ENCODE measurements at places on chromosomes 12 and 14.

DNA sequence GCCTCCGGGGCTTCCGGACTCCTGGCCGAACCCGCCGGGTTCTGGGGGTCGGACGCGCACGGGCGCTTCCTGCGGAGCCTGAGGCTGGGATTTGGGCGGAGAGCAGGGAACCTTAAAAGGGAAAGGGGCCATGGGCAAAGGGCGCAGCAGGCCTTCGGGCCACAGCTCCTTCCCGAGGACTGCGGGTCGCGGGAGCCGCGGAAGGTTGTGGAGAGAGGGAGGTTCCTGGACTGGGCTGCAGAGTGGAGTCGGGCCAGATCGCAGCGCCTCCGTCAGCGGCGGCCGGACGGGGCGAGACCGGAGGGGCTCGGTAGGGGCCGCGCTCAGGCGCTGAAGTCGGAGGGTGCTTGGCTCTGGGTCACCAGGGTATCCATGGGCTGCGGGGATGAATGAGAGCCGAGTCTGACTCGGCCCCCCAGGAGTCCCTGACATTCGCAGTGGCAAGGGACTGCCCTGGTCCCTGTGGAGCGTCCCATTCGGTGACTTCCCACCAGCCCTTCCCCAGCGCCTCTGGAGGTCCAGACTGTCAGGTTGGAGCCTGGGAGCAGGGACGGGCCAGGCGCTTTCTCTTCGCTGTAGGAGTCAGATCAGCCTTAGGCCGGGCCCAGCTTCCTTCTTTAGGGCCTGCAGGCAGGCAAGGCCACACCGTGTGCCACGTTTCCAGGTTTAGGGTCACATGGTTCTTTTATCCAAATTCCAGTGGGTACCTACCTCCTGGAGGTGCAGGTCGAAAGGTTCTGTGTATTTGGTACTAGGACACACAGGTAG is 938 bp upstream of the SLC25A29 start:
- no peak for DNase-seq

DNA sequence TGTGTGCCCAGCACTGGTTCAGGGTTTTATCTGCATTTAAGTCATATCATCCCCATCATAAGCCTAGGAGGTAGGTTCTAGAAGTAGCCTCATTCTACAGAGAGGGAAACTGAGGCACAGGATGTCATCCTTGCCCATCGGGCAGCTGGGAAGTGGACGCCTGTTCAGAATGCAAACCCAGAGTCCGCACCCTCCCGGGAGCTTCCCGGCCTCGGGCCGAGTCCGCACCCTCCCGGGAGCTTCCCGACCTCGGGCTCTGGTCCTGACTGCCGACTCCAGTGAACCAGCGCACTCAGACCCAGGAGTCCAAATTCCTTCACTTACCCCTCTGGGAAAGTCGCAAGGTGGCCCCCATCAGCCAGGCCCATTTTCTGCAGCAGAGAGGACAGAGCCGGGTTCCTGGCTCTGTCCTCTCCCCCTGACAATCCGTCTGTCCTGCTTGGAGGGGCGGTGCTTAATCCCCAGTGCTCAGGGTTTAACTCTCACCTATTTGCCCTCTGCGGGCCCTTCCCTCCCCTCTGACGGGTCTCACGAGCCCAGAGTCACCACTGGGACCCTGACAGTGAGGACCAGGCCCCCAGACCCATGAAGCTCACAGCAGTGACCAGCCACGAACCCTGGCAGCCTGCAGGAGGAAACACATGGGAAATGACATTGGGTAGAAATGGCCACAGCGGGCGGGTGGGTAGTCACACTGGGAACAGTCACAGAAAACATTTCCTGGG is 141.9 kb downstream of the PIWIL1 start:
- no peak for DNase-seq

DNA sequence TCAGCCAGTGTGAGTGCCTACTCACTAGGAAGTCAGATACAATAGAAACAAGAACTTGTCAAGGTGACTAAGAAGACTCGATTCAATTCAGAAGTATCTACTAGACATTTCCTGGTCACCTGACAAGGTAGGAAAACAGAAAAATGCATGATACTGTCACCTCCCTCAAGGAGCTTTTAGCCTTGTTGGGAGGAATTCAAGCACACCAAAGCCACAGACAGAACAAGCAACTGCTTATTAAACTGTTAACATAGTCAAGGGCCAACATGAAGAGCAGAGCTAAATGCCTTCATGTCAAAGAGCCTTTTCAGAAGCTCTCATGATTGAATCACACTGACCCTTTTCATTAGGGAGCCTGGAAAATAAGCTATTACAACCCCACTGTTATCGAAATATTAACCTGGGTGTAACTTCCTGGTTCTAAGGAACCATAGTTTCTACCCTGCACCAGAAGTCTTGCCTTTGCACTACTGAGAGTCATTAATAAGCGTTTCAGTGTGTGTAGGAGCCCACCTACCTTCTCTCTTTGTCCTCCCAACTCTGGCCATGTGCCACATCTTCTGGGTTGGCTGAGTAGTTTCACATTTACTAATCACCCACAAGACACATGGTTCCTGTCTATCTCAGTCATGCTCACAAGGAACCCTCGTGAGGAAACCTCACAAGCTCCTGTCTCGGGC is 31.0 kb upstream of the LGALS3 start:
- DNase-seq: no peak

DNA sequence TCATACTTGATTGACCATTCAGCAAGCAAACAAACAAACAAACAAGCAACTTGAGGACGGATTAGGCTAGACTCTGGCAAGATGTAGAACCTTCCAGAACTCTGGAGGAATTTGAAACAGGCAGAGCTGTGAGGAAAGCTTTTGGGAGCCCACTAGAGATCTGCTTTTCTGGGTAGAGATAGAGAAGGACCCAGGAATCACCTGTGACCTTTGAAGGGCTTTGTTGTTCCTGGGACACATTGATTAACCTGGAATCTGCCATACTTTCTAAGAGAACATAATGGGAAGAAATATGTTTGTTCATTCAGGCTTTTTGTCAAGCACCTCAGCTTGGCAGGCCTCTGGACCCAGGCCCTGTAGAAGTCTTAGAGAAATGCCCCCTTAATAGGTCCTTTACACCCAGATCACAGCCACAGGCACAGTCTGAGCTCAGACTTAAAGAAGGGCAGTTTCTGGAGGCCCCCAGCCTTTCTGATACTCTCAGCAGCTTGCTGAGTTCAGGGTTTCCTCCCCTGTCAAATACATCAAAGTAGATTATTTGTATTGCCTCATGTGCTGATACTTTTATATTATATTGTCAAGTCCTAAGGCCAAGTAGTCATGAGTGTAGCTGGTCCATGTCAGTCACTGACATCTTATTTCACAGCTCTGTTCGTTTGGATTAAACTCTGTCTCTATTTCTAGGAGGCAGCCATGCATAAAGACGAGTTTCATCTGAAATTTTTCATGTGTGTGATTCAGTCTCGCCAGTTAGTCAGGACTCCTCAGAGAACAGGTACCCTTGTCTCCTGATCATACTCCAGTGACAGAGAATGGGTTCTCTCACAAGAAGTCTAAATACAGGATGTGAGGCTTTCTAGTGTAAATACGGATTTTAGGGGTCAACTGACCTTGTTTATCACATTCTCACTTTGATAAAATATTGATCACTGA is 1.1 kb upstream of the SENP1 start:
- no peak for DNase-seq

DNA sequence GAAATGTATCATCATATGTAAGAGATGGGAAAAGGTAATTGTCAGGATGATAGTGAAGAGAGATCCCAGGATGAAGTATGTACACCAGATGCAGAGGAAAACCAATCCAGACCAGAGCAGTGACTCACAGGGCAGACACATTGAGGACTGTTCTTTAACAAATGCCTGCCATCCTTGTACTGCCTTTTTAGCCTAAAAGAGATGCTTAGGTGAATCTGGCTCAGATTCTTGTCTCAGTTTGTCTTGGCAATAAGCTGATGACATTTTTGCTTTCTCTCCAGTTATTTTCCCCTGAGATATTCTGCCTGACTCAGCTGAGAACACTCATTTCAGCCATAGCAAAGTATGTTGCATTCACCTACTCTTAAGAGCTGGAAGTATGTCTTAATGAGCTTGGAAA is 405.3 kb upstream of the USP15 start:
- no peak for DNase-seq

DNA sequence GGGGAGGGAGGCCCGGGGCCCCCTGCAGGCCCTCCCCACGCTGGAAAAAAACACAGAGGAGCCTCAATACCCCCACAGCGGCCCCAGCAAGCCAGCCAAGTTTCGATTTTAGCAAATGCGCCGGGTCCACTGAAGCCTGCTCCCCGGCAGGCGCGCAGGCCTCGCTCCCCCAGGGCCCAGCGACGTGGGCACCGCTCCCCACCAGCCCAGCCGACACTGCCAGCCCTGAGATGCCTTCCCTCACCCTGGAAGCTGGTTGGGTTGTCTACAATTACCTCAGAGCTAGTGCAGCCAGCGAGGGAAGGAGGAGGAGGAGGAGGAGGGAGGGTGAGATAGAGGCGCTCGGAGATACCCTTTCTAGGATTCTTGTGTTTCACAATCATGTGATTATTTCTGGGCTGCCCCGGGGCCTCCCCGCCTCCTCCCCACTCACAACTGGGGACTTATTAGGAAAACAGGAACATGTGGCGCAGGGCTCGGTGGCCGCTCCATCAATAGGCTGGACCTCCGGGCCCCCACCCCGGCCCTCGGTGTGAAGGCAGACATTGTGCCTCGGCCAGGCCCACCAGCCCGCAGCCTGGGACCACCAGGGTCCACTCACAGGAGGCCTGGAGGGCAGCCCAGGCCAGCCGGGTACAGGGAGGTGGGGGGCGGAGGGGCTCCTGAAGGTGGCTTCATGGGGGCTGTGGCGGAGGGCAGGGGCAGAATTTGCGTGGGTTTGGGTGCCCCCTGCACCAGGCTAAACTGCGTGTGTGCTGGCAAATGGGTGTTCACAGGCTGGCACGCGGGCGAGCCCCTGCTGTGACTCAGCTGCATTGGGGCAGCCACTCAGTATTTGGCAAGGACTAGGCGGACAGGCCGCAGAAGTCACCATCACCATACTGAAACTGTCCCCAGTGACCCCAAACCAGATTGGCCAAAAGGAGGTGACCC is 109.9 kb downstream of the NCOR2 start:
- DNase-seq: no peak

DNA sequence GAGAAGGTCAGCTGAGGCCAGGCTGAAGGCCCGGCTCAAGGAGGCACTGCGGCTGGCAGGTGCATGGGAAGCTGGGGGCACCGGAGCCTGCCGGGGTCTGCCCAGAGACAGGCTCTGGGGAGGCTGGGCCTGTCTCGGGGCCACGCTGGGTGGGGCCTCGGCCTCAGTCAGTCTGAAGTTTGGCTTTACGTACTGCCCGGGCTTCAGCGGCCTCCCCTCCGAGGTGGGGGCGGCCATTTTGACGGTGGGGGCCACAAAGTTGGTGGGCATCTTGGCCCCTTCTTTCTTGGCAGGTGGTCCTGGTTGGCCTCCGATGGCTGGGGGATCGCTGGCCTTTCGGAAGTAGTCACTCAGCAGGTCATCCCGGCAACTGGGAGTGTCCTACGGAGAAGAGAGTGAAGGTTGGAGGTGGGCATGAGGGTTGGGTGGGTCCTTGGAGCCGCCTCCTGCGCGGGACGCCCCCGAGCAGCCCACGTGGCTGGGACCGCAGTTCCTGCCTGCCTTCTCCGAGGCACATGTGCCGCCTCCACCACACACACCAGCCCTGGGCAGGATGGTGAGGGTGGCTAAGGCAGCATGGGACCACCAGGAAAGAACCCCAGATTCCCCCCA is 28.9 kb upstream of the GPR68 start:
- DNase-seq: no peak

DNA sequence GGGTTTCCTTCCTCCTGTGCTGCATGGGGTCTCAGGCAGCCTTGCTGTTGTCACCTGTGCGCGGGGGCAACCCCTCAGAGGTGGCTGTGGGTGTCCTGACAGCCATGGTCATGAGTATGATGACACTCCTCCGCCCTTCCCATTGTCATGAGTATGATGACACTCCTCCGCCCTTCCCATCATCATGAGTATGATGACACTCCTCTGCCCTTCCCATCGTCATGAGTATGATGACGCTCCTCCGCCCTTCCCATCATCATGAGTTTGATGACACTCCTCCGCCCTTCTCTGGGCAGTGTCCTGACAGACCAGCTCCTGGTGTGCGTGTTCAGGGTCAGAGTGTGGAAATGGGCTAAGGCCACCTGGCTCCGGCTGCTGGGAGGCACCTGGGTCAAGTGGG is 40.0 kb downstream of the FBRSL1 start:
- no peak for DNase-seq

GRCh38 chr12:4120316-4120917 is 153.1 kb upstream of the CCND2 start:
- DNase-seq: no peak

DNA sequence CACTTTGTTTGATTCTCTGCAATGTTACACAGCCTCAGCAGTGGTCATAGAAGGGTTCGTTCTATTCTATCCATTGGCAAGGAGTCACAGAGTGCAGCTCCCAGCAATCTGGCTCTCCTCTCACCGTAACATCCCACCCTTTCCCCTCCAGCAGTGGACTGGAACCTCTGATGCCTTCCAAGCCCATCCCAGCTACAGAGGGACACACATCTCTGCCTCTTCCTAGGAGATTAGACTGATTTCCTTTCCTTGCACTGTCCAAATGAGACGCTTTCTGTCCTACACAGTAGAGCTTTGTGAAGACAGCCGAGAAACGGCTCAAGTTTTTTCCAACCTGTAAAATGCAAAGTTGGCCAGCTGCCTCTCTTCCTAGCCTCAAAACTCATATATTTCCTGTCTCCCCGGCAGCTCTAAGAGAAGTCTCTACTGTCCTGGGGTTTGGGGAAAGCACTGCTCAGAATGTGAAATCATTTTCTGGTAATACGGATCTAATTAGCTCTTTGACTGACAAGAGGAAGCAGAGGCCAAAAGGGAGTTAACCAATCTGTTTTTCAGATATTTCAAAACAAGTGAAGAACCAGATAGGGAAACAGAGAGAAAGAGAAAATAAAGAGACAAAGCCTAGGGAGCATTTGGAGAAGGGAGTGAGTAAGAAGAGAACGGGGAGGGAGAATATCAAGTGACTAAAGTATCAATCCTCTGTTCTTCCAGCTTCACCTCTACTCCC is 516 bp downstream of the NINJ2 start:
- DNase-seq: no peak

DNA sequence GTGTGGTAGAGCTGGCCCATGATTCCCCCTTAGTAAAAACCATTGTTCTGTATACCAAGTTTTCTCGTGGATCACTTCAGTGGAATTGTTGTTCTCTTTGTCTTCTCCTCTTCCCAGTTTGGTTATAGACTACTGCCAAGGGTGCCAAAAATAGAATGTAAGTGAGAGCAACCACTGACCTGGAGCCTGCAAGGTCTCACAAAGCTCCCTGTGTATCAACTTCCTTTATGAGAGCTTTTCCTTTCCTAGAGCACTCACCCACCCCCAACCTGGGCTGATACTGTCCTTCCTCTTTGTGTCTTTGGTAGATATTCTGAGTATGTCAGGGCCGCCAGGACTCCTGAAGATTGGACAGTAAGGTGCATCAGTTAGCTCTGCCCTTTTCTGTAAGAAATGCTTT is 101.0 kb downstream of the SCN8A start:
- no peak for DNase-seq

All from stimulated activated CD4-positive, alpha-beta T cell treated with anti-CD3 and anti-CD28 coated beads, Interleukin-1b, Interleukin-23, amount 100 ng/mL, for 24 hours (primary cell).